ENCODE measurements at places on chromosomes 12 and 14.

DNA sequence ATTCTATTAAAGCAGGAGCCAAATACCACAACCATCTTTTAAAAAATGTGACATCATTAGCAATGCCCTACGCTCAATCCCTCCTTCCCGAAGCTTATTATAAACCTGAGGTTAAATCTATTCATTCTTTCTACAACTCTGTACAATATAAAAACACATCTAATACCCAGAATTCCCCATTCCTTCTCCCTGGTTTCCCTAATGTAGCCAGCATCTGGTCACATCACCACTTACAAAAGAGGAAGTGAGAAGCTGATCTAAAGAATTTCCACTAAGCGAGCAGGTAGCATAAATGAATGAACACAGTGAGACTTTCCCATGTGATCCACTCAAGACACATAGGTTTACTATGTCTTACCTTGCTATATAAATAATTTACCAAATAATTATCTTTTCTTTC is 90.4 kb downstream of the LRP6 start:
- DNase-seq: no peak

GRCh38 chr12:22709292-22709691 is 84.3 kb downstream of the ETNK1 start:
- no peak for DNase-seq

DNA sequence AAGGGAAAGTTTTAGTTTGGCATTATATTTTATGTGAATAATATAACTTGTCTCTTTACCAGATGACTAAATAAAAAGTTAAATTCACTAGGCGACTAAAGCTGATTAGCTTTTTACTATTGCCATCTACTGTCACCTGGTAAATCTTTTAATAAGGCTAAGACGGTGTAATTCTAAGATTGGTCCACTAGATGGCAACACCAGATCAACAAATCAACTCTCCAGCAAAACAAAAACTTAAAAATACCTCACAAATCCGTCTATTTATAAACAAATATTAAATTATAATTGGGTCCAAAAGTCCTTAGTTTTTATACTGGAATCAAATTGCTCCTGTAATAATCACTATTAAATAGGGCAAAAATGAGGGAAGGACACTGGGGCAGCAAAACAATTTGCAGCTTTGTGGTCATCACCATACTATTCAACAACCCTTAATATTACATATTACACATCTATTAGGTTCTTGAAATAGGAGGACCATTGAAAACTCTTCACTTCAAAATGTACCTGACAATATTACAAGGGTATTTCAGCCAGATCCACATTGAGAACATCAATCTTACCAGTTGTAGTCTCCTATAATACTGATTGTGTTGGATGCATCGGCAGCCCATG is 47.9 kb downstream of the GALC start:
- DNase-seq: no peak

DNA sequence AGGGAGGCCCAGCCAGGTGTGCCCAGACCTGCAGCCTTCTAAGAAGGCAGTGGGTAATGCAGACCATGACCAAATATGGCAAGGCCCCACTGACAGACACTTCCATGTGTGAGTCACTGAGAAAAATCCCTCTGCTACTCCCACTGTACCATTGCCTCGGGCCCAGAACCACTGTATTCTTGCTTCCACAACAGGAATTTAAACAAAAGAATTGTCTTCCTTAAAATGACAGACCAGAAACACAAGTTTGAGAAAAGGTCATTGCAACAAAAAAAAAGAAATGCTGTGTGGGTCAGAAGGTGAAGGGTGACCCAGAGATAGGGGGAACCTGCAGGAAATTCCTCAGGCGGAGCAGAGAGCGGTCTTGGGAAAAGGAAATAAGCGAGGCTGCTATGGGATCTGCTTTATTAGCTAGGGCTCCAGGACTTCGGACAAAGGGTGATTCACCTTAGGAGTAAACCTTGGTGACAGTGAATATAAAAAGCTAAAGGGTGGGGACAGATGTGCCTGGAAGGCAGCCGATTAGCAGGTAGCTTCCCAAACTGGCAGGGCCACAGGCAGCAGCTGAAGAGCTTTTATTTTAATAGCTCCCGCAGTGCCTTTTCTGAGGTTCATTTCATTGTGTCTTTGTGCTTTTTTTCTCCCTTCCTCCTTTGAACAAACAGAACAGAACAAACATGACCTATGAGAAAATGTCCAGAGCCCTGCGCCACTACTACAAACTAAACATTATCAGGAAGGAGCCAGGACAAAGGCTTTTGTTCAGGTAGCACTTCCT is 185.3 kb upstream of the BCL2L14 start:
- no peak for DNase-seq

GRCh38 chr12:70576341-70577282 is 60.6 kb downstream of the PTPRB start:
- no peak for DNase-seq

- no peak for DNase-seq
Measured at GRCh38 chr12:85266356-85266755, 13.7 kb upstream of the ALX1 start.
